ENCODE measurements at places on chromosomes 4 and X.

DNA sequence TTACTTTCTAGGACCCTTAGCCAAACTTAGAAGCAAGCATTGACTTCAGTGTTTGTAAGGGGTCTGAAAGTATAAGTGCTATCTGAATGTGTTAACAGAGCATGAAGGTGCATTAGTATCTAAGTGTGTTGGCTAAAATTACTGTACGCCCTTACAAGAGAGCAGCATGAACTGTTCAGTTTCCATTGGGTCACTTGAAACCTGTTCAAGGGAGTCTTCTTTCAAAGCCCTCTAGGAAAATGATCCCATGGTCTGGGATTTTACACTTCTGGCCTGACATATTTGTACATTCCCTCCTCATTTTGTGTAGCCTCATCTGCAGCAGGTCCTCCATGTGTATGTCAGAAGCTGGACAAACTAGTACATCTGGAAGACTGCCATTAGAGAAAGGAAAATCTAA, 3.2 kb downstream of the PRDX4 start:
- no peak for DNase-seq

- DNase-seq = no peak
Measured at GRCh38 chrX:65707151-65707550, 39.7 kb downstream of the MSN start.

- no peak for DNase-seq
Measured at GRCh38 chr4:153706519-153706918, 22.4 kb downstream of the TLR2 start.

DNA sequence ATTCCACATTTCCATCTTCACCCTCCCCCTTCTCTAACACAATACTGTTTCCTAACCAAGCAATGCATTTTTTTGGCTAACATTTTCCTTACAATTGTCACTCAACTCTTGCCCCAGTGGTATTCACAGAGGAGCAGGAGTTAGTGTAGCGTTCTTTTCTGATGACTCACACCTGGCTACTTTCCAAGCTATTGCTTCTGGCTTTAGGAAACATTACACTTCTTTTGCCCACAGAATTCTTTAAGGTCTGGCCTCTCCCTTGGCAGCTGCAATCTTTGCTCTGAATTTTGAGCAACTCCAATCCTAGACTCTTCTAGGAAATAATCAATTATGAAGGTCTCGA, 27.5 kb upstream of the PDGFC start:
- no peak for DNase-seq

- DNase-seq = no peak
Measured at GRCh38 chrX:103464072-103464773, 55.1 kb downstream of the RAB40A start.

- DNase-seq = no peak
Measured at GRCh38 chr4:112341033-112341432, 43.9 kb downstream of the ALPK1 start.

DNA sequence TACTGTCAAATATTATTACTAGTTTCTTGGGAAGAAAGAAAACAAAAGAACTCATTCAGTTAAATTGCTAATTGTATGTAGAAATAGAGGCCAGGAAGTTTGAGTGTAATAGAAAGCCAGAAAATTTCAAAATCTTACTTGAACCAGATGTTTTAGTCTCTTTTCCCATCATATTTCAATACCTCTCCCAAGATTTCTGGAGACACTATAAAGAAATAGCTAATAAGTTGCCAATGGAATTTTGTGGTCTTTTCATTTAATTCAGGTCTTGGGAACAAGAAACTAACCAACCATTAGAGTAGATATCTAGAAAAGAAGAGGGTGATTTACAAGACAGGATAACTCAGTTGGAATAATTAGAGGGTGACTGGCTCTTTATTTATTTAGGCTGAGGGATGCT, 112.2 kb downstream of the AGTR2 start:
- DNase-seq = no peak

GRCh38 chrX:46366381-46367207, 178.6 kb downstream of the ZNF674 start:
- DNase-seq = no peak

DNA sequence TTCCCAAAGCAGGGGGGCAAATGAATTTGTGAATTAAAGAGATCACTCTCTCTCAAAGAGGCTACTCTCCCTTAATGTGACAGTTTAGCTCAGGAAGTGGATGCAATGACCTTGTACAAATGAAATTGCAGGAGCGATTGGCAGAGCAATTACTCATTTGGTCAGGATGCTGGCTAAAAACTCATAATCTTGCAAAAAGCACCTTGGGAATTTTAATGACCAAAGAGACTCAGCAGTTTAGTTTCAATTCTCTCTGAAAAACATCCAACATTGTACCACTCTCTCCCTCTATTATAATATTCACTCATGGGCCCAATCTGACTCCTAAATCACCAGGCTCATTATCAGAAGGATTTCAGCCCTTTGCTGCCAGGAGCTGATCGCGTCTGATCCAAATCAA, 26.1 kb downstream of the PDGFC start:
- no peak for DNase-seq

DNA sequence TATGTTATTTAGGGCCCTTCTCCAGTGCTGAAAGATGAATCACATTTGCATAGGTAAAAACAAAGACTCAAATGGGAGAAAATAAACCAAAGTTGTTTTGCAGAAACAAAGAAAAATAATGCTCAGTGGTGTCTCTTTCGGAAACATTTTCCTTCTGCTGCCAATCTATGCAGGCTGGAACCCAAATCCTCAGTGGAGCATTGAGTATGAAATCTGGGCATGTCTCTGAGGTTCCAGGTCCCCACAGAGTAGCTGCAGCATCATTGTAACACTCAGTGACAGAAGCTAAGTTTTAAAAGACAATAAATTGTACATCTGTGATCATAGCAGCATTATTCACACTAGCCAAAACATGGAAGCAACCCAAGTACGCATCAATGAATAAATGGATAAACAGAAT, 303.6 kb downstream of the FBXW7 start:
- DNase-seq = no peak

DNA sequence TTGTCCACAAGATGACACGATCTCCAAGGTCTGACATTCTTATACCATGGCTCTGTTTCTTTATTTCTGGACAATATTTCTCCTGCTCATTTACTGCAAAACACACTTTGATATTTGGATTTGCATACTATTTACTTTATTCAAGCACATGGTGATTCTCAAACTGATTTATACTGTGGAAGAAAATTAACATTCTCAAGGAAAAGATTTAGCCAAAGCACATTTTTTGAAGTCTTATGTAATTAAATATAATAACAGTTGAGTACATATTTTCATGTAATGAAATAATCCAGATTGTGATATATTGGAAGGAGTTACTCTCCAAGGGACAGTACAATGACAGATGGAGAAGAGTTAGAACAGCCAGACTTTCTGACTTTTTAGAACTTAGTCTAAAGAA, 155.8 kb upstream of the CT83 start:
- no peak for DNase-seq

GRCh38 chr4:33161202-33161601, 2441.0 kb downstream of the PCDH7 start:
- DNase-seq = no peak

GRCh38 chr4:71446479-71447081, 107.8 kb downstream of the SLC4A4 start:
- no peak for DNase-seq

DNA sequence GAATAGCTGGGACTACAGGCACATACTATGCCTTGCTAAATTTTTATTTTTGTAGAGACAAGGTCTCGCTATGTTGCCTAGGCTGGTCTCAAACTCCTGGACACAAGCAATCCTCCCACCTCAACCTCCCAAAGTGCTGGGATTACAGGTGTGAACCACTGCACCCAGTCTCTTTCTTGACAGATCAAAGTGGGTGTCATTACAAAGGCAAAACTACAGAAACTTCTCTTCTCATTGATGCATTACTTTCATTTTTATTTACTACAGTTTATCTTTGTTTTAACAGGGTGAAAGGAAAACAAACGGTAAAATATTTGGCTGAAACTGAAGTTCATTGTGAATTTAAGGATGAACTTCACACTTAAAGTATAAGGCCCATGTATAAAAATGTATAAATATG, 74.6 kb downstream of the NAF1 start:
- no peak for DNase-seq

- no peak for DNase-seq
Measured at GRCh38 chrX:67545893-67546495, 2.2 kb downstream of the AR start.

- DNase-seq = no peak
Measured at GRCh38 chr4:680551-680927, 6.2 kb downstream of the MYL5 start.

- DNase-seq = no peak
Measured at GRCh38 chr4:1872870-1873269, 1.7 kb downstream of the NSD2 start.

GRCh38 chr4:74072739-74073138, 26.3 kb downstream of the CXCL2 start:
- no peak for DNase-seq

DNA sequence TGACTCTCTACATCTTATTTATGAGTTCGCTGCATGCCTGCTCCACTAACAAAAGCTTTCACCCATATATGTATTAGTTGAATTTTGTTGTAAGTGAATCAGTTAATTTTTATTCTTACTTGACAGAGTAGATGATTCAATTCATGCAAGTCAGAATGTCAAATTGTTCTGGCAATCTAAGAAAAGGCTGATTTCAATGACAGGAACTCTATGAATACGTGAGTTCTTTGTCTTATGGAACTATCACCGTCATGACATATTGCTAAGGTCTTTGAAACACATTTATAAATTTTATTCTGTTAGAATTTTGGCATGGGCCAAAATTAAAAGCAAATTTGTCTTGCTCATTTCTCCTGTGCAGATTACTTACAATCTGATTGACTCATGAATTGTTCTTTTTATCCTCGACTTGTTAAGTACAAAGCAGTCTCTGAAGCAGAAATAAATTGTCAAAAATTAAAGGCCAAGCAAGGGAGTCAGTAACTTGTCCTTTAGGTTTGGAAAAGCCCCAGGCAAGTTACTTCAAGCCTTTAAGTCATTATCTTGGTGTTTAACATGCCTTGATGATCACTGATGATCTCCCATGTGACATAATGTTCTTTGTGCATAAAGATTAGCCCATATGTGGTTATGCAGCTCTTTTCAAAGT, 89.0 kb upstream of the GC start:
- no peak for DNase-seq

DNA sequence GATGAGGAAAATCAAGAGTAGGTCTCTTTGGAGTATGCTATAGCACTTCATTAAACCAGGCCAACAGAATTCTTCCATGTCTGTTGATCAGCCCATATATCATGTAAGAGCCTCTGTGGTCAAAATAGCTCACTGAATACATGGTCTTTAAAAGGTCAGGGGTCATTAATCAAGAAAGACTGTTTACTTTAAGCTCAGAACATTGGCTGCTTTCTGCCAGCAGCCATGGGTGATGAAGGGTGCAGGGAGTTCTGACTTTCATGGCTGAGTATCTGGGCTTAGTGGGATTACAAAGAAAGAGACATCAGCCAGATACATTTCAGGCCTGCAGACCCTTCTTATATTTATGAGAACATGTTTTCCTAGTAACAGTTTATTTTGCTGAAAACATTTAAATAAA, 7.1 kb upstream of the C4orf54 start:
- no peak for DNase-seq

DNA sequence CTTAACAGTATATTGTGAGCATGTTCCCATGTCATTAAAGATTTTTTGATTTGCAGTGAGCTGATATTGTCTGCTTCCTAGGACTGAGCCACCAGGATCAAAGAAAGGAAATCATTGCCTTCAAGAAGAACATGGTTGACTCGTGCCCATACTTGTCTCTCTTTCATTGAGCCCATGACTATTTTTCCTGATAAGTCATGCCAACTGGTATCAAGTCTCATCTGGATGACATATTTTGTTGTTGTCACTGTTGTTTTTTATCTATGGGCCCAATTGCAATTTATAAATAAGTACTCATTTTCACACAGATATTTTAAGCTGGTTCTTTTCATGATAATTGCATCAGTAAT, 10.2 kb upstream of the RHOH start:
- no peak for DNase-seq

GRCh38 chrX:97308171-97308570, 424.5 kb downstream of the RPA4 start:
- DNase-seq = no peak

DNA sequence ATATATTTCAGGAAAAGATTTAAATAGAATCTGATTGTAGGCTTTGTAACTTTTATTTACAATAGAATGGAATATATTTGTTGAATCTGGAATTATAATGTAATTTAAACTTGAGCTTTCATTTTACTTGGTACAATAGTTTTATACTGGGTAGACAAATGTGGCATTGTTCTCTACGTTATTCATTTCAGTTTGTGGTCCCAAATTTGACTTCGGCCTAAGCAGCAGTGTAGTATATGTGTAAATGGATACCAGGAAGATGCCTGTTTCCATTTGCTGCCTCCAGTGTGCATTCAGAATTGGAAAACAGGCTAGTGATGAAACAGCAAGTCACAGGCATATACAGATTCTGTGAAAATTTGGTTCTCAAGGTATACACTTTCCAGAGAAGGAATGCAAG, 77.8 kb downstream of the CLDN22 start:
- no peak for DNase-seq

- DNase-seq = no peak
Measured at GRCh38 chr4:89681219-89681618, 155.7 kb downstream of the SNCA start.

DNA sequence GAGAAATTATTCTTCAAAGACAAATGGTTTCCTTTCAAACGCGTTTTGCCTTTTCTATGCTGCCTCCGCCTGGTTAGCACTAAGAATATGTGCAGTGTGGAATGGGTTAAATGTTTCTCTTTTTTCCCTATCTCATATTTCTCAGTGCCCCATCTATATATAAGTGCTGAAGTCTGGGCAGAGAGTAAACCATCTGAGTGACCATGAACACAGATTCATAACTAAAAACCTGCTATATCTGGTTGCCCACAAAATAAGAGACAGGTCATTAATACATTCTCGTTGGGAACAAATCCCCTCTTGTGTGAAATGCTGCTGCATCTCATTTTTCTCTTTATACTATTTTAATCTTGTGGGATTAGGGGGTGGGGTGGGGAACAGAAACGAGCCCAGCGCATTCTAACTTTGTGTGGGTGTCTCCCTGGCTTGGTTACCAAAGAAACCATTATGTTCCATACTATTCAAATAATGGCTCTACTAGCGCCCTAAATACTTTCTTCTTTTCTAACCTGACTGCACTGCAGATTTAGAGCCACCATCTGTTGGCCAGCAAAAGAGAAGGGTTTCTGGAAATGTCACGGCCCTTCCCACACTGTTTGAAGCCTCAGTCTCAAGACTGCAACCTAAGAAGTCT, 42.2 kb upstream of the PTCHD1 start:
- no peak for DNase-seq

GRCh38 chr4:175394208-175394607, 417.9 kb downstream of the GPM6A start:
- DNase-seq = no peak
